ENCODE measurements at places on chromosomes 12 and 14.
A peak's percentile ranks its signal among the peaks of the same experiment; 100 is the strongest.

GRCh38 chr14:76465664-76466063 lies 89.7 kb downstream of the ESRRB start:
- no peak for DNase-seq

DNA sequence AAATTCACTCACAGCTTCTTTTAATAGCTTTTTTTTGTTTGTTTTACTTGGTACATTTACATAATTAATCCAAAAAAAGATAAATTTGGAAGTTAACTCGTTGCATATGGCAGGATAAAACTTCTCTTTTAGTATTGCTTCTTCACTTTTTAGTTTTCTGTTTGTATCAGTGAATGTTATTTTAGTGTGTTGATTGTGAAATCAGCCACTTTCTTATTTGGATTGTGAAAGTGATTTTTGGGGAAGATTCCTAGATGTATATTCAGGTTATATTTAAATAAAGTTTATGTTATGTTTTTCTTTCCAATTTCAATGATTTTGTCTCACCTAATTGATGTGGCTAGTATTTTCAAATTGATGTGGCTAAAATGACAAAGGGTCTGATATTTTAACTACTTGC lies 693.9 kb upstream of the MGAT4C start:
- DNase-seq, result no peak

GRCh38 chr14:24863968-24864684 lies 185.8 kb downstream of the STXBP6 start:
- no peak for DNase-seq

DNA sequence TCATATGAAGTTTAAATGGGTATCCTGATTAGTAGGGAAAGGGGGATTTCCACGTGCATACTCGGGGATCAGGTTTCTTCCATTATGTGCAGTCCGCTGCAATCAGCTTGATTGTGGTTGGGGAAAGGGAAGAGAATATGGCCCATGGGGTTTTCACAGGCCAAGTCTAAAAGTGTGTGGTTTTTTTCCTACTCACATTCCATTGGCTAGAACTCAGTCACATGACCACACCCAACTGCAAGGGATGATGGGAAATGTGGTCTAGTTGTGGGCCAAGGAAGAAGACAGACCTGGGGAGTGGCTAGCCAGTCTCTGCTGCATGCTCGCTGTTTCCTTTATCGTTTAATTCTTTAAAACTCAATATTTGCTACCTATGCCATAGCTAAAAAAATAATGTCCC lies 105.1 kb downstream of the PRIMA1 start:
- DNase-seq, result no peak

DNA sequence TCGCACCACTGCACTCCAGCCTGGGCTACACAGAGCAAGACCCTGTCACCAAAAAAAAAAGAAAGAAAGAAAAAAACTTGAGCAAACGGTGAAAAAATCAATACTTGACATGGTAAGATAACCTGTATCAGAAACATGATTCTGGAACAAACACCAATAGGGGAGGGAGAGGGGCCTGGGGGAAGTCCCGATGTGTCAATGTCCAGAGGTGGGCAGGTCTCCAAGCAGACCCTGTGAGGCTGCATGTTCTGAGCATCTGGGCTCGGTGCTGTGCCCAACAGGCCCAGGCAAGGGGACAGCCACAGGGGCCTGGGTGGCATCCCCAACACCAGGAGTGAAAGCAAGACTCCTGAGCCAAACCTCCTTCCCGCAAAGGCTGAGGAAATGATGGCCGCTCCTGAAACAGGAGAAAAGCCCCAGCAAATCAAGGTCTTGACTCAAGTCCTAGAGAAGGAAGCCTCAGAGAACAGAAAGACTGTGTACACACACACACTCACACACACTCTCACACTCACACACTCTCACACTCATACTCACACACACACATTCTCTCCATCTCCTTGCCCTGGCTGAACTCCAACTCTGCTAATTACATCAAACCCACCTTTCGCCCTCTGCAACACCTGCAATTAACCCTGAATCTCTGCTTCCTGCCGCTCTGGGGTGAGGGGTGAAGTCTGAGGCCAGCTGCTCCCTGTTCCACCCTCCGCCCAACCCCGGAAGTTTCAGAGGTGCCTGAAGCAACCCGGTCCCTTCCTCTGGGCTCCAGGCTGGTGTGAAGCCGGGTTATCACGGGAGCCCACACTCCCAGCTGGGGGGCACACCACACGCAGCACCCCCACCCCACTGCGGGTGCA lies 20.4 kb downstream of the CCDC88C start:
- DNase-seq, result no peak

DNA sequence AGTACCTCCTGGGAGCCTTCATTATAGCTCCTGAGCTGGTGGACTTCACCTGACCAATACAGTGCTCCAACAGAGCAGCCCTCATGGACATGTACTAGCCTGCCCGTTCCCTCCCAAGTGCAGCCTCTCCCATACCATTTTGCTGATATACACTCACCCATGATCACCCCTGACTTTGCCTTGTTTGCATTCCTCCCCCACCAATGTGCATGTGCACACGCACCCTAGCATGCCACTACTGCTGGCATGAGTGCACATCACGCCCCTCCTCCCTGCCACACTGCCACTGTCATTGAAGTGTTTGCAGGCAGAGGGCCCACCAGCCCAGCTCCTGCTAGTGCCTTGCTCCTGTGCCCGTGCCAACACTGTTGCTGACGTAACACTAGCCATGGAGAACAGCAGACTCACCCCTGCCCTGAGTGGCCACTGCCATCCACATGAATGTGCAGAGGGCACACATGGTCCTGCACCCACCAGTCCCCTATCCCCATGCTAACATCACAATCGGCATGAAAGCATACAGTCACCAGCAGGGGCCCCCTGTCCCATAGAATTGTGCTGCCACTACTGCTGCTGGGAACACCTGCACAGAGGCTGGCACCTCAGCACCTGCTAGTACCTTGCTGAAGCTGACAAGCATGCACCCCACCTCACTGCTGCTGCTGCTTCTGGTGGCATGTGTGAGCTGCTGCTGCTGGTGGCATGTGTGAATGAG lies 110.3 kb downstream of the SINHCAF start:
- no peak for DNase-seq

- no peak for DNase-seq
Measured at GRCh38 chr12:18483698-18484325, 222.5 kb downstream of the PIK3C2G start.

GRCh38 chr12:29640589-29641345 lies 143.0 kb downstream of the TMTC1 start:
- DNase-seq, result peak; percentile 40

DNA sequence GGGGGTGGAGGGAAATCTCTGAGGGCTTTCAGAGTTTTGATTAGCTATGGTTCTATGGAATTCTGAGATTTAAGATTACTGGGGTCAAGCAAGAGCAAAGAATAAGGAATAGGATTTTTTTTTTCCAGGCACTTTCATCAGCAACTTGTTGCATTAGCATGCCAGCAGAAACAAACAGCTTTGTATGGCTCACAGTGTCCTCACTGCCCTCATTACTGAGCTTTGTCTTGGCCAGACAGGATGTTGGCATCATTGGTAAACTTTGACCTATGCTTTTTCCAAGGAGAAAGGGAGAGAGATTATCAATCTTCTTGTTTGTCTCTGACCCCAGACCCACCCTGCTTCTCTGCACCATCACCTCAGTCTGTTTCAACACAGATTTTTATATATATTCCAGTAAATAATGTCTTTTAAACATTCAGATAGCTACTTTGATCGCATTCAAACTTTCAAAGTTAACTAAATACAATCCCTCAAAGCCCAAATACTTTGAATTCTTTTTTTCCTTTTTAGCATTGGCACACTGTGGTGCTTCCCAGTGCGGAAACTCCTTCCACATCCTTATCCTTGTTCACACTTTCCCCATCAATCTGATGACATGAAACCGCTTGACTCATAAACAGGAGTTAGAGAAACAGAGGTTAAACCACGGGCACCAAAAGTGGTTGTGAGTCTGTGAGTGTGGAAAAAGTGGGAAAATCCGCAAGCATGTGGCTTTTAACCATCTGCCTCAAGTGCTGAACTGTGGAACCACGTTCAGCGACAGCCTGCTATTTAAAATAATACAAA lies 282.2 kb upstream of the FAR2 start:
- DNase-seq, result no peak

- no peak for DNase-seq
Measured at GRCh38 chr14:96598332-96598928, 96.2 kb downstream of the PAPOLA start.

GRCh38 chr14:30468354-30468753 lies 90.6 kb upstream of the G2E3 start:
- no peak for DNase-seq

- peak; percentile 93 for DNase-seq
Measured at GRCh38 chr12:68364893-68365725, 32.9 kb upstream of the MDM1 start.

DNA sequence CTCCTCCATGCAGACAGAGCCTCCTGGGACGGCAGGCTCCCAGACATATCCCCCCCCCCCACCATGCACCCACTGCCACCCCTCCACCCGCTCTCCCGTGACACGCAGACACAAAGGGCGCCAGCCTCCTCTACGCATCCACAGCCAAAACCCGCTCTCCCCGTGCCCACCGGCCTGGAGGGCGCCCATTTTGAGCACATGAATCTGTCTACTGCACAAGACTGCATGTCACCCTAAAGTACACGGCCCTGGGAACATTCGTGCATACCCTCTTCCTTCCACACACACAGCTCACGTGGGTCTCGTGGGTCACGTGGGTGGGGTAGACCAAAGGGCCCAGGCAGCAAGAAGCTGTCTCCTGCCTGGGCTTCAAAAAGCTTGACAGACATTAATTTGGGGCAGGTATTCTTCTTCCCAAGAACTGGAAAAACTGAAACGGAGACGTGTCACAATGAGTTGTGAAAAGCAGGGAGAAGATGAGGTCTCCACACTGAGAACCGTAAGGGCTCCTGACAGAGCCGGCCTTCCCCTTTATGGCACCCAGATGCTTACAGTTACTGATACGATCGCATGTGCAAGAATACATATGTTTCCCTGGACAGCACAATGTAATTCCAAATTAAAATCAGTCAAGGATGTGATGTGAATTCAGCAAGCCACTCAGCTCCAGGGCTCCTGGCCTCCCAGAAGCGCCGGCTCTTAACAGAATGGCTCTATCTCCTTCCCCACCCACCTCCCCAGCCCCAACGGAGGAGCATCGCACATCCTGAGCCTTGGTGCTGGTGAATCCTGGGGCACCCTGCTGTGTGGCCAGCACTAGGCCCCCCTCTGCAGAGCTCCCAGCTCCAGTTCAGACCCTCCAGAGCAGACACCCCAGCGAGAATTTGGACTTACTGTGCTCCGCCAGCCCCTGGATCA lies 1.9 kb downstream of the TGFB3 start:
- DNase-seq, result no peak

DNA sequence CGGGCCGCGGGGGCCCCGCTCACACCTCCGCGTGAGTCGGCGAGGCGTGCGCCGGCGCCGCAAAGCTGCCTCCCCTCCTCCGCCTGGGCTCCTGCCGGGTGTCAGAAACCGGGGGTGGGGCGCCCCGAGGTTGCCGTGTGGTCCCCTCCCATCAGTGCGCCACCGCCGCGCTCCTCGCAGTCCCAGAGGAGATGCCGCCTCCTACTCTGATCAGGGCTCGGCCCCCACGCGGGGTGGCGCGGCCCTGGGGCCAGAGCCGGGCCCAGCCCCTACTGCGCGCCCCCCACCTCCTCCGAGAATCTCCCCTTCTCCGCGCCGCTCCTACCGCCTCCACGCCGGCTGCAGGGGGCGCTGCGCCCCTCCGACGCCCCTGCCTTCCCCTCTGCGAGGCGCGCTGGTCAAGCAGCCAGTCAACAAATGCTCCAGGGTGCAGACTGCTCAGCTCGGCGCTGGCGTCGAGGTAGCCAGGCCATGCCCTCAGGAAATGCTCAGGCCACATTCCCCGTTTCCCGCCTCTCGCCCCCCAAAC lies 467 bp upstream of the JAG2 start:
- DNase-seq, result no peak

- no peak for DNase-seq
Measured at GRCh38 chr14:22883173-22883976, at the start of gene REM2. Gene REM2, plus strand, starts transcription at chr14:22883222. Its CDS starts 66 bp downstream, at chr14:22883288.

DNA sequence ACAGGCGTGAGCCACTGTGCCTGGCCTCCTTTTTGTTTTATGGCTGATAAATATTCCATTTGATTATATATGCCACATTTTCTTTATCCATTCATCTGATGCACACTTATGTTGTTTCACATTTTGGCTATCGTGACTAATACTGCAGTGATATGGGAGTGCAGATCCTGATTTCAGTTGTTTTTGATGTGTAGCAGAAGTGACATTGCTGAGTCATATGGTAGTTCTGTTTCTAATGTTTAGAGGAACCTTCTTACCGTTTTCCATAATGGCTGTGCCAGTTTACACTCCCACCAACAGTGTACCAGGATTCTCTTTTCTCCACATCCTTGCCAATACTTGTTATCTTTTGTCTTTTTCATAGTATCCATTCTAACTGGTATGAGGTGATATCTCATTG lies 235.9 kb downstream of the ERC1 start:
- no peak for DNase-seq

DNA sequence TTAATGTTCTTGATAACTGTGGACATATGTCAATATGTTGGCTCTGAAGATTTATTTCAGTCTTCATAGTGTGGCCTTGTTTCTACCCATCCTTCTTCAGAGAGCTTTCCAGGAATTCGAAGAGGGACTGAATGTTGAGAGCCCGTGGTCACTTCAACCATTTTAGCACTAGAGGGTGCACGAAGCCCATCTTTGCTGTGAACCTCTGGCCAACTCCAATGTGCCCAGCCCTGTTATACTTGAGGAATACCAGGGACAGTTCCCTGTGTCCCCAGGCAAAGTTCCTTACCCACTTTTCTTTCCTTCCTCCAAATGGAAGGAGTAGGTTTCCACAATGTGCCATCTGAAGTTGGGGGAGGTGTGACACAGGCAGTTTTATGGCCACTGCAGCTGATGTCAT lies 603.5 kb downstream of the RPL10L start:
- no peak for DNase-seq

GRCh38 chr12:12197128-12197527 lies 69.7 kb downstream of the LRP6 start:
- DNase-seq, result no peak

- DNase-seq, result no peak
Measured at GRCh38 chr12:42912367-42912766, 322.8 kb upstream of the PRICKLE1 start.

DNA sequence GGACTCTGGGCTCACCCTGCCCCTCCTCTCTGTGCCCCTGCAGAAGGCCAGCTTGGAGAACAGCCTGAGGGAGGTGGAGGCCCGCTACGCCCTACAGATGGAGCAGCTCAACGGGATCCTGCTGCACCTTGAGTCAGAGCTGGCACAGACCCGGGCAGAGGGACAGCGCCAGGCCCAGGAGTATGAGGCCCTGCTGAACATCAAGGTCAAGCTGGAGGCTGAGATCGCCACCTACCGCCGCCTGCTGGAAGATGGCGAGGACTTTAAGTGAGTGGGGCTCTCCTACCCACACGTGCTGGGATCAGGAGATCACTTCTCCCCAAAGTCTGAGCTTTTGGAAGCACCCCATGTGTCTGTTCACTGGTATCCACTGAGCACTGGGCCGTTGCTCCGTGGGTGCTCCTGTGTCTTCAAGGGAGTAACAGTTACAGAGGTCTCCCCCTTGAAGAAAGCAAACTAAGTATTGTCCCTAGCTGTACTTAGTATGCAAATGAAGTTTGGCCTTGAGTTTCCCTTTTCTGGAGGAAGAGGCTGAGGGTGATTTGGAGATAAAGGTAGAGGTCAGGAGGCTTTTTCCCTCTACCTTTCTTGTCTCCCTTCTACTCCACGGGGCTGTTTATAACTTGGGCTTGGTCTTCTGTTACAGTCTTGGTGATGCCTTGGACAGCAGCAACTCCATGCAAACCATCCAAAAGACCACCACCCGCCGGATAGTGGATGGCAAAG lies 3.3 kb downstream of the KRT18 start:
- peak; percentile 87 for DNase-seq

Measured in adrenal gland (tissue), 19 donors.